ENCODE measurements at places on chromosomes 1 and 21.

- DNase-seq = no peak
These were observed 21.8 kb downstream of the RSPH1 start for GRCh38 chr21:42474043-42474831.

GRCh38 chr1:204191456-204191855 is 4.8 kb downstream of the KISS1 start:
- DNase-seq = no peak

GRCh38 chr1:211965108-211965805 is 70.1 kb downstream of the INTS7 start:
- no peak for DNase-seq

GRCh38 chr1:201916649-201917249 is 28.1 kb downstream of the SHISA4 start:
- no peak for DNase-seq

DNA sequence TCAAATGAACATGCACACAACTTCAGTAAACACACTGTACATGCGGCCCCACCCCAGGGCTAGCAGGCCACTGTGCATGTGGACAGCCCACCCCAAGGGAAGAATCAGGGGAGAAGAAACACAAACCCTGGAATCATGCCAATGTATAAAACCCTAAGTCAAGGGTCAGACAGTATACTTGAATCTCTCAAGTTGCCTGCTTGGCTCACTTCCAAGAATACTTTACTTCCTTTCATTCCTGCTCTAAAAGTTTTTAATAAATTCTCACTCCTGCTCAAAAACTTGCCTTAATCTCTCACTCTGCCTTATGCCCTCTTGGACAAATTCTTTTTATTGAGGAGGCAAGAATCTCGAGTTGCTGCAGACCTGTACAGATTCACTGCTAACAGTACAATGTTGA is 231.2 kb upstream of the CACYBP start:
- DNase-seq = no peak

- DNase-seq = no peak
These were observed 68.0 kb downstream of the ADAMTS1 start for GRCh38 chr21:26777166-26777565.

- DNase-seq = no peak
These were observed 588.5 kb downstream of the AGBL4 start for GRCh38 chr1:49435291-49435690.

DNA sequence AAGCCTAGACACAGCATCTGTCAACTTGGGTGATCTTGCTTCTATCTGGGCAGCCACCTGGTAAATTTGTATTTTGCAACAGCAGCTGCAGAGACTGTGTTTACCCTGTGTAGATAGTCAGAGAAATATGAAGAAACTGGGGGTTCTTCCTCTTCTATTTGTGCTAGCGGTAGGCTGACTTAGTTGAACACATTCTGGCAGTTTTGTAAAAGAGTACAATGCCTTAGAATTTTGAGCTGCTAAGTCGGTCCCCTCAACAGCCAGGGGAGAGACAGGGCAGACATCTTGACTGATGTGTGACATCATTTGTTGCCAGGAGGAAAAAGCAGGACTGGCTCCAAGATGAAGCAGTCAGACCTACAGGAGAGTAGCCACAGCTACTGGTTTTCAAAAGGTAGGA is 53.7 kb downstream of the KCNJ6 start:
- no peak for DNase-seq

GRCh38 chr1:36342426-36343185 is 19.2 kb upstream of the EVA1B start:
- peak; percentile 50 for DNase-seq

Measured in effector CD8-positive, alpha-beta T cell (primary cell).